Muscle of back (tissue), 13 donors: ENCODE measurements at places on chromosomes 5 and 9. TPM values are rescaled to one million over a fixed set of nuclear protein-coding genes. Genes with fewer than 3 reads are reported as not detected.
A peak's percentile ranks its signal among the peaks of the same experiment; 100 is the strongest.

GRCh38 chr9:21720758-21721157 is 81.7 kb upstream of the MTAP start:
- no peak for DNase-seq

GRCh38 chr5:61030163-61030482 is 85.1 kb downstream of the NDUFAF2 start:
- DNase-seq = no peak

GRCh38 chr9:18989865-18990264 is 43.1 kb downstream of the SAXO1 start:
- DNase-seq = no peak

DNA sequence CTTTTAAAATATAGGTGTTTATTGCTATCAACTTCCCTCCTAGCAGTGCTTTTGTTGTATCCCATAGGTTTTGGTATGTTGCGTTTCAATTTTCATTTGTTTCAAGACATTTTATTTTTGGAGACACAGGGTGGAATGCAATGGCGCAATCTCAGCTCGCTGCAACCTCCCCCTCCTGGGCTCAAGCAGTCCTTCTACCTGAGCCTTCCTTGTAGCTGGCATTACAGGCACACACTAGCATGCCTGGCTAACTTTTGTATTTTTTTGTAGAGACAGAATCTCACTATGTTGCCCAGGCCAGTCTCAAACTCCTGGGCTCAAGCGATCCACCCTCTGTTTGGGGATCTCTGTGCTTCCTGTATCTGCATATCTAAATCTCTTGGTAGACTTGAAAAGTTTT is 35.4 kb upstream of the CCDC180 start:
- DNase-seq = no peak

DNA sequence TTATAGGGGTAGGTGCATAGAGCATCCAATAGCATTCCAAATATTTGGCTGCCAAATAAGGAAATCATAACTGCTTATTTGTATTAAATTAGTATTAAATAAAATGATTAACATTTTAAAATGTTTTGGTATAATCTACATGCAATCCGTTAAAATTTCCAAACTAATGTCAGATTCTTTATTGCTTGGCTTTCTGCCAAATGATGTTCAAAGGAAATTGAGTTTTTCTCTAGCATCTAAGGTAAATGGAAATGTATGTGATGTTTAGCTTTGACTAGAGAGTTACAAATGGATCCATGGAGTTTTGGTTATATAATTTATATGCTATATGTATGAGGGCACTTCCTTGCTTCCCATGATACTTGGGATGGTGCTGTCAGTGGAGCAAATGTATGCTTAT is 121.7 kb downstream of the ZCCHC7 start:
- no peak for DNase-seq

DNA sequence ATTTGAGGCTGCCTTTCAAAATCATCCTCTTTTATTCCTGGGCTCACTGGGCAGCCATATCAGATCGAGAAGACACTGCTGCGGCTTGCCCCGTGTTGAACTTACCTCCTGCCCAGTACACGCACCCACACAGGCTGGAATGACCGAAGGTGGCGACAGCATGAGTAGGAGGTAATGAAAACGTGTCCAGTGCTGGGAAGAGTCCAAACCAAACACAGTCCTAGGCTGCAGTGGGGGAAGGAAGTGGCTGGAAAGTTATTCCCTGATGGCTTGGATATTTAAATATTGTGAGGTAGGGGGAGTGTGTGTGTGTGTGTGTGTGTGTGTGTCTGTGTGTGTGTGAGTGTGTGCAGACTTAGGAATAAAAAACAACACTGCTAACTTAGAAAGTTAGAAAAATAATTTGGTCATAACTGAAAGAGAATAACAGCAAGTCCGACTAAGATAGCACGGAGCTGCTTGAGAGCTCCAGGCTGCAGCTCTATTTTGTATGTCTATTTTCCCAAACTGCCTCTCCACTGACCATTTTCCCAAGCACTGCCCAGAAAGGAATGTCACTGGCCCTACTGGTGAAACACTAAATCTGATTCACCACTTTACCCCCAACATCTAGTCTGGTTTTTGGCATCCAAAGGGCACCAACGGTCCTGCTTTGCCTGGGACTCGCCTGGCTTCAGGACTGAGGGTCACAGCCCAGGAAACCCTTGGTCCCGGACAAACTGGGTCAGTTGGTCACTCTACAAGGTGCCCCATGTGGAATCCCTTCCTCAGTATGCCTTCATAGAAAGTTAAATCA is 41.2 kb downstream of the ANKH start:
- no peak for DNase-seq

DNA sequence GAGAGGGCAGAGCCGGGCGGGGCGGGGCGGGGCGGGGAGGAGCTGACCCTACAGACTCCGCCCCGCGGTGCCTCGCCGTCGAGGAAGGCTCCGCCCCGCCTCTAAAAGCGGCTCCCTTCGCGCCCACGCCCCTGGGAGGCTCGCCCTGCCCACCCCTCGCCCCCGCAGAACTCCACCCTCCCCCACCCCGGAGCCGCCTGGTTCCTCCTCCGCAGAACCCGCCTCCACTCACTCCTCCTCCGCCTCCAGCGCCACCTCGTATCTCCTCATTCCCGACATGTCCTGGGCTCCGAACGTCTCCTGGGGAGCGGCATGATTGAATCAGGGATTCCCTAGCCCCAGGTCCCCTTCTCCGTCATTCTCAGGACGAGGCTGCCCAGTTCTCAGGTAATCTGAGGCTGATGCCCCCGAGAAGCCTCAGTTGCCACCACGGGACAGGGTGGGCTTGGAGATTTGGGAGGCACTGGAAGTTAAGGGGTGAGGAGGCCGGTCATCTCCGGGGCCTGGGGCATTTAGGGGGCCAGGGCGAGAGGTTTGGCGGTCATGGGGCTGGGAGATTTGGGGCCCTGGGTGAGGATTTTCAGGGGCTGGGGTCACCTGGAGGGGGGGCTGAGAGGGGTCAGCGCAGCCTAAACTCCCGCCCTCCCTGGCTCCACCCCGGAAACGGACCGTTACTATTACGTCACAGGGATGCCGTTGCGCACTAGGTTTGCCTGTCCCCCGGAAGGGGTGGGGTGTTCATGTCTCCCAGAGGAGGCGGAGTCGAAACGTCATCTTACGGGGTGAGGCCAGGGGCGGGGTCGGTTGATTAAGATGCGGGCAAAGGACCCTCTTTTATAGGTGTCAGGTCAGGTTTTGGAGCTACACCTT is 3.2 kb upstream of the CCL27 start:
- DNase-seq = peak; percentile 96

DNA sequence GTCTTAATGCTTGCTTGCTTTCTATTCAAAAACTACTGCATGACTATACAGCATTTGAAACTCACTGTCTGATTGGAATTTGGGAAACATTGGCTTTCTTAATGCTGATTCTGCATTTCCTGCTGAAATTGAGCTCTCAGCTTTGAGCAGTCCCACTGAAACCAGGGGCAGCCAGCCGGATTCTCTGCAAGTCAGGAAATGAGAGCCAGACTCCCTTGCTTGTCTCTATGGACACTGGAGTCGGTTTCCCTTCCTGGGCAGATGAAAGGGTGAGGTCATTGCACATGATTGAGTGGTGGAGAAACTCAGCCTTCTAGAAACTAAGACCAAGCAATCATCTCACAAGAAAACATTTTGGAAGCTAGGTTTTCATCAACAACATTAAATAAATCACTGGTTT is 119.7 kb upstream of the SPATA31C2 start:
- peak; percentile 96 for DNase-seq

DNA sequence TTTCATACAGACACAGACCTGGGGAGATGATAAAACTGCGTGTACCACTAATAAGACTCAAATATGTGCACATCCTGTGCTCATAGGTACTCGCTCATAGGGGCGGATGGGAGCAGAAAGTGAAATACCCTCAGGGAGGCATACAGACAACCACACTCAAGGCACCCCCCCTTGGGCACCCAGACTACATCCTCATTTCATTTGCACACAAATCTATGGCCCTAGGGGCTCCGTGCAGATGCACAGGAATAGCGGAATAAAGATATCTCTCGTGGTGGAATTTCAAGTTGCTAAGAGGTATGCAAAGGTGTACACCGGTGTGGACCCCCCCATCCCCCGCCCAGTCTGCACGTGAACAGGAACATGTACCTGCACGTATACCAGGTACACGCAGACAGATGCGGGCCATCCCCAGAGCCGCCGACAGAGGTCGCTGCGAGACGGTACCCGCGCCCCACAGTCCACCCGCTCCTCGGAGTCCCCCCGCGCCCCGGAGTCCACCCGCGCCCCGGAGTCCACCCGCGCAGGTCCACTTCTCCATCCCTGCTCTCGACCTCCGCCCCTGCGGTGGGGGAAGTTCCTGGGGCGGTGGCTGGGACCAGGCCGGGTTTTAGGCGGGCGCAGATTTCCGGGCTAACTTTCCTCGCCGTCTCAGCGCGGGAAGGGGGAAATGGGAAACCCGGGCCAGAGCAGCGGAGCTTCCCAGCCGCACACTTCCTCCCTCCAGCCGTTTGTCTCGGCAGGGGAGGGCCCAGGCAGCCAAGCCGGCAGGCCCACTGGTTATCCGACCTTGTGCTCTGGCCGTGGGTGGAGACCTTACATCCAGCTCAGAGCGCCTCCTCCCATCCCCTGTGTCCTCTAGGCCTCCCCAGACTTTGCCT is 1.0 kb upstream of the IL12B start:
- peak; percentile 81 for DNase-seq

DNA sequence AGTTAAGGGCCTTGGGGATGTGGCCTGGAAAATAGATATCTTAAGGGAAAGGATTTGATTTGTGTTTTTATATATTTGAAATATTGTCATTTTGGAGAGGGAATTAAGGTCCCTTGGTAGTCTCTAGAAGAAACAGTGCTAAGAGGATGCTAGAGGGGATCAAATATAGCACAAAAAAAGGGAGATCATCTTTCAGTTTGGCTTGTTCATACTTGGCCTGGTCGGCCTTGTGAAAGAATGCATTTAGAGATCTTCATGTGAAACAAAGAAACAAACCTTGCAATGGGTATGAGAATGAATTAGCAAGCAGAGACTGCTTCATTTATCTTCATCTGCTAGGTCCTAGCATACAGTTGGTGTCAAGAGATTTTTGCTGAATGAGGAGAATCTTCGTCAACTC is 15.0 kb downstream of the DMRT2 start:
- DNase-seq = no peak

BARHL1 gene
- polyA plus RNA-seq = not detected

- no peak for DNase-seq
These were observed 3.8 kb downstream of the NR2F1-AS1 start for GRCh38 chr5:93576994-93577853.

GRCh38 chr5:171825051-171825450 is 39.4 kb downstream of the SMIM23 start:
- no peak for DNase-seq

GRCh38 chr9:118038713-118039112 is 334.5 kb downstream of the TLR4 start:
- no peak for DNase-seq

FAM174A gene
- 34.9 TPM for polyA plus RNA-seq

- no peak for DNase-seq
These were observed 22.8 kb upstream of the NDST1 start for GRCh38 chr5:150484964-150485692.

- DNase-seq = no peak
These were observed 141.9 kb upstream of the ANKRD55 start for GRCh38 chr5:56375011-56375410.

- no peak for DNase-seq
These were observed 379.0 kb upstream of the RPS23 start for GRCh38 chr5:82657033-82657699.

DNA sequence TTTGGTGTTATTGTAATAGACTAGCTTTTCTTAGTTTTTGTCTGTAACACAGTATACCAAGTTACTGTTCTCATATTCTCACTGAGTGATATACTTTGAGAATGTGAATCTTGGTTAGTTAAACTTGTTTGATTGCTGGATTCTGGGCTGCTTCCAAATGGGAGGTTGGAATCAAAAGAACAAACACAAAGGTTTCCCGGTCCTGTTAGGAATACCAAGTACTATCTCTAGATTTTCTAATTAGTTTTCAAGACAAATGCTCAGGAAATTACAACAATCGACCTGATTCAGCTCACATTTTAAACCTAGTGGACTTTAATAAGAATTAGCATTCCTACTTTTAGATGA is 244.3 kb downstream of the CSNK1G3 start:
- DNase-seq = peak; percentile 1

- DNase-seq = no peak
These were observed 188.3 kb downstream of the ARHGEF28 start for GRCh38 chr5:73814233-73814846.

GRCh38 chr5:172443441-172444109 is 10.8 kb downstream of the SH3PXD2B start:
- DNase-seq = peak; percentile 81

DNA sequence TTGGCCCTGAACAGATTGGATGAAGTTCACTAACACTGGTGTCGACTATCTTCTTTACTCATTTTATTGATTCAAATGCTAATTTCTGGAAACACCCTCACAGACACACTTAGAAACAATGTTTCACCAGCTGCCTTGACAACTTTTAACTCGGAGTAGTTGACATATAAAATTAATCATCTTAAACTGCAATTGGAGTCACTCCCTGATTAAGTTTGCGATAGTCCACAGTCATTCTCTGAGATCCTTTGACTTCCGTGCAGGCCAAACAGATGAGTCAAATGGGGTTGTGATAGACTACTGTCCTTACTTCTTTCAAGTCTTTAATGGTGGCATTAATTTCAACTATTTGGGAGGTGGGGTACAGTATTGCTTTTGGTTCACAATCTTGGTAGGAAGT is 114.4 kb upstream of the PCSK1 start:
- DNase-seq = no peak

GRCh38 chr9:98887918-98888510 is 55.7 kb upstream of the COL15A1 start:
- DNase-seq = no peak

- no peak for DNase-seq
These were observed 182.5 kb downstream of the CDK5RAP2 start for GRCh38 chr9:120397453-120397852.

DNA sequence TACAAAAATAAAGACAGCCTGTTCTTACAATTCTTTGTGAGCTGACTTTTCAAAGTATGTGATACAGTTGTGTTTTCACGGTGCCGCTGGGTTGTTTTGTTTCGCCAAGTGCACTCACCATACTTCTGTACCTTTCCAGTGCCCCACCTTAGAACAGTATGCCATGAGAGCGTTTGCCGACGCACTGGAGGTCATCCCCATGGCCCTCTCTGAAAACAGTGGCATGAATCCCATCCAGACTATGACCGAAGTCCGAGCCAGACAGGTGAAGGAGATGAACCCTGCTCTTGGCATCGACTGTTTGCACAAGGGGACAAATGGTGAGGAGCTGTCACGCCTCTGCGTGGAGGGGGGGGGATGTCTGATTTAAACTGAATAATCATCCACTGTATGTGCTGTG is 12.9 kb downstream of the CCT5 start:
- DNase-seq = no peak

INSL6 gene
- 0.23 TPM for polyA plus RNA-seq

DNA sequence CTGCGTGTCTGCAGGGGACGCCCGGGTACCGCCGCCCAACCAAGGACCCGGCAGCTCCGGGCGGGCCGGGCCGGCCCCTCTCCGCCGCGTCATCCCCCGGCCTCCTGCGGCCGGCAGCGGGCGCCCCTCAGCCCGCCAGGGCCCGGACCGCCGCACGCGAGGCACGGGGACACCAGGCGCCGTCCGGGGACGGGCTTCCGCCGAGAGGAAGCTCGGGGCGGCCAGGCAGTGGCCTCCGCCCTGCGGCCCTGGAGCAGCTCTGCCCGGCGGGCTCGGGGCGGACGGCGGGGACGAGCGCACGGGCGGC is 373 bp downstream of the FBXW5 start:
- DNase-seq = no peak

- DNase-seq = no peak
These were observed 79.9 kb upstream of the FBXL17 start for GRCh38 chr5:108461628-108462367.

CTXN3 gene
- polyA plus RNA-seq = 2.6 TPM
